Esophagus squamous epithelium (tissue), 5 donors: ENCODE measurements at places on chromosomes 12 and 14.

- DNase-seq = no peak
These were observed 28.6 kb downstream of the SUDS3 start for GRCh38 chr12:118404876-118405521.

DNA sequence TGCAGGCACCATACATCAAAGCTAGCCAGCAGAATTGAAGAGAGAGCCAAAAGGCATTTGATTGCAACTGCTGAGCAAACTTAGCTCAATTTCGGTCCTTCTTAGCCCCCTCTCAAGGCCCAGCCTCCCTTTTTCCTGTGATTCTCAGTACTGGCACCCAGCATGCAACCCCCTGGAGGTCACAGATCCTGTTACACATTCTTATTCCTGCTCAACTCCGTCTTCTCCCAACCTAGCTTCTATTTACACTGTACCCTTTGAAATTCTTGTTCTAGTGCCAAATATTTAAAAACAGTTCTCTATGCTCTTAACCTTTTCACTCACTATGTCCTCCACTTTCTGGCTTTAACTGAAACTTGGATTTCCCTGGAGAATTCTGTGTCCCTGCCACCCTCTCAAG lies 131.3 kb upstream of the CPSF6 start:
- no peak for DNase-seq

DNA sequence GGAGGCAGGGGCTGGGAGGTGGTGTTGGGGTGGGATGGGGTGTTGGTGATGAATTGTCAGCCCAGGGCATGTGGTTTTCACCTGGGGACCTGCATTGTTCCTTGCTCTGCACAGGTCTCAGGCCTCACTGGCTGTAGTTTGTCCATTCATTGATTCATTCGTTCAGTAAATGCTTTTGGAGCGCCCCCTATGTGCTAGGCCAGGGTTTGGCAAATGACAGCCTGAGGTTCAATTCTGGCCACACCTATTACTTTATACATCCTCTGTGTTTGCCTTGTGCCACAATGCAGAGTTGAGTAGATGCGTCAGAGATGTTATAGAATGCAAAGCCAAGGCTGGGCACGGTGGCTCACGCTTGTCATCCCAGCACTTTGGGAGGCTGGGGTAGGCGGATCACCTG lies 4.7 kb downstream of the ADCK1 start:
- DNase-seq = no peak

GRCh38 chr12:104433061-104433460 lies 23.7 kb upstream of the CHST11 start:
- no peak for DNase-seq

DNA sequence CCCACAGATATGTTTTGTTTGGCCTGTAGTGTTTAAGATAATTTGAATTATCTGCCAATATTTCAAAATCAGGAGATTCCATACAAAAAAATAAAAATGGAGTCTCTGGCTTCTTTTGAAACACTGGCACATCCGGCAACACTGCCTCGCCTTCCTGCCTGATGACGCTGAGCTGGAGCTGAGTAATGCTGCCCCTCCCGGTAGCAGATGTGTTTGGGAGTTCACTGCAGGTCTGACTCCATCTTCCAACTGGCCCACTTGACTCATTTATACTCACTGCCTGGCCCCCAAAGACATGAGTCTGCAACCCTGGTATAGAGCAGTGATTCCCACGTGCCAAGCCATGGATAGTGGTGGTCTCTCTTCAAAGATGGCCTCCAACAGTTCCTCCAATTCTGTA lies 7.4 kb downstream of the CIT start:
- no peak for DNase-seq

DNA sequence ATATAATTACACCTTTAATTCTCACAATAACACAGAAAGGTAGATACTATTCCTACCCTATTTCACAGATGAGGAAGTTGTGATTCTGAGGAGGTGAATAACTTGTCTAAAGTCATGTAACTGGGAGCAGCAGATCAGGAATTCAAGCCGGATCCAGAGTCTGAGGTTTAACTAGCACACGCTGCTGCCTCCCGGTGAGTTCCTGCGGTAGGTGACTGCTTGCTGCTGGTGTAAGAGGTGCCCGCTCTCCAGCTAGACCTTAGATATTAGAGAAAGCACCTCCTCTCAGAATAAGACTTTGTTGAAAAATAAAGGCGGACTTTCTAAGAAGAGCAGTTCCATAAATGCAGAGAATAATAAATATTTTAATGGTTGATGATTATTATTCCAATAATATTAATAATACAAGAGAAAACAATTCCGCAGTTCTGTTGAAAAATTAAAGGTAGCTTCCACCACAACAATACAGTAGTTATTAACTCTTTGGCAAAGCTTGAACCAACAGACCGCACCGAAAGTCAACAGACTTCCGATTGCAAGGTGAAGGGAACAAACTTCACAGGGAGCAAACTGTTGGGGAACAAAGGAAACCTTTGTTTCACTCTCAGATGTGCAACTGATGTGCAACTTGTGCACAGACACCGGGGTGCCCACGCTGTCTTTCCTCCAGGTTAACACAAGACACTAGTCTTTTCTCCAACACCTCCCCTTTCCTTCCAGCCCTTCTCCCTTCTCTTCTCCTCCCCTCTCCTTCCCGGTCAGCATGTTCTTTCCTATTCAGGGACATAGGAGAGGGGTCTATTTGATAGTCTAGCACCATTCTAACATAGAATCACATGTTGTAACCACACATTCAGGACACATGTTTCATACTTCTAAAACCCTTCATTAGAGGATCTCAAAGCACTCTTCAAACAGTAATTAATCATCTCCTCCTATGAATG lies 73.2 kb upstream of the EGLN3 start:
- DNase-seq = no peak

DNA sequence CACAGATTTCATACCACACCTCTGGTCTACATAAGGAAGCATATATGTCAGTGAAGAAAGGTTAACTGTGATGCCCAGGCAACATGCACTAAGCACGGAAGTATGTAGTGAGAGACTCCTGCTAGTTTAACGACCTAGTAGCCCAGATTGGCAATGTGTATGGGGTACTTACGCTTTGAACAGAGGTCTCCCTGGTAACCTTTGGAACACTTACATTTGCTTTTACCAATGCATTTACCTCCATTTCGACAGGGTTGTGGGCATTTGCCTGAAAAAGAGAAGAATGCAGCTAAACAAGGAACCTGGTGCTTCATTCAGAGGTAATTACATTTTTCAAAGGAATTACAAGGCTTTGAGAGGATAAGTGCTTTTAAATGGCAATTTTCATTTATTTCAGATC lies 65.2 kb downstream of the WIF1 start:
- no peak for DNase-seq
